ENCODE measurements at places on chromosomes 3 and 15. TPM values are rescaled to one million over a fixed set of nuclear protein-coding genes. Genes with fewer than 3 reads are reported as not detected.

The PLCB2 gene
- total RNA-seq: 1.7 TPM

The LMOD3 gene
- total RNA-seq: not detected

The TNFSF10 gene
- total RNA-seq: 6.1 TPM

The EFCC1 gene
- not detected for total RNA-seq

DNA sequence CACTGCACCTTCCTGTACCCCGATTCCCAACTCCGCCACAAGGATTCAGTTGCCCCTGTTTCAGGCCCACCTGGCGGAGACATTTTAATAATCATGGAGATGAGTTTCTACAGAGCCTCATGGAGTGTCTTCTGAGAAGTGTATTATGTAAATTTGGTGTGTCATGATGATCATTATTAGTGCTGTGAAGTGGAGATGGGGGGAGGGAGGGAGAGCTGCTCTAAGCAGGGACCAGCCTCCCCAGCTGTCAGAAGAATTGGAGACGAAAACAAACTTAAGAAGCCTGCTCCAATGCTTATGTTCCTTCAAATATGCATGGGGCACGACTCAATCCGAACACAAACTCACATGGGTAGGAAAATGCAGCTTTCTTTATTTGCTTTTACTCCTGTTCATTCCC, 127.8 kb downstream of the EPHB1 start:
- no peak overlapping the region for H3K4me3 ChIP-seq
- no peaks in the 10 kb centered on the region for H3K4me1 ChIP-seq
- no peak overlapping the region for H3K27ac ChIP-seq
- H3K36me3 ChIP-seq: no peaks in the 10 kb centered on the region

DNA sequence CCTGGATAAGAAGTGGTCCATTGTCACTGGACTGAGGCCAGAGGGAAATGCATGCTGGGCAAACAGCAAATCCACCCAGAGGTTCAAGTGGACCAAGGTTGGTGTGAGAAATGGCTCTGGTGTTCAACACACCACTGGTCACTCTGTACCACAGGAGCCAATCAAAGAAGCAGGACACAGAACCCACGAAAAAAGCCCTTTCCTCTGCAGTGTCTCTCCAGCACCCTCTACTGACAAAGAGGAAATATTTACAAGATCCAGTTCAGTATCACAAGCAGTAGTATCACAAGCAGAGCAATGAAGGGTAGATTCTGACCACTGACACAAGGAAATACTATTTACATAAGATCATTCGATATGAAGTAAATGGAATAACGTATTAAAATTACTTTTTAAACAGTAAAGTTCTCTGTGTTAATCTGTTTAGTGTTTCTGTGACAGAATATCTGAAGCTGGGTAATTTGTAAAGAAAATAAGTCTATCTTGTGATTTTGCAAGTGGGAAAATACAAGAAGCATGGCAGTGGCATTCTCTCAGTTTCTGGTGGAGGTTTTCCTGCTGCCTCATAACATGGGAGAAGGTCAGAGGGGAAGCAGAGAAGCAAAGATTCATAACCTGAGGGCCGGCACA, 390.7 kb downstream of the EFHB start:
- H3K4me3 ChIP-seq: no peak overlapping the region
- H3K36me3 ChIP-seq: no peaks in the 10 kb centered on the region
- no peaks in the 10 kb centered on the region for H3K4me1 ChIP-seq
- DNase-seq: no peak

DNA sequence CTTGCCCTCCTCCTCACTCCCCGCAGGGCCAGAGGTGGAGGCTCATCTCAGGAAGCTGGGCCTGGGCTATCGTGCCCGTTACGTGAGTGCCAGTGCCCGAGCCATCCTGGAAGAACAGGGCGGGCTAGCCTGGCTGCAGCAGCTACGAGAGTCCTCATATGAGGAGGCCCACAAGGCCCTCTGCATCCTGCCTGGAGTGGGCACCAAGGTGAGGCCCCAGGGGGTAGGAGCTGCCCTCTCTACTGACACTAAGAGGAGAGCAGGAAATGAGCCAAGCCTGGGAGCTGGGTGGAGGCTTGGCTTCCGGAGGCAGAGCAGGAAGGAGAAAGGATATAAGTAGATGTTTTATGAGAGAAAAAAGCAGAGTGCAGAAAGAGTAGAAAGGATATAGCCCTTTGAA, 4.9 kb downstream of the OGG1 start:
- no peak overlapping the region for H3K27ac ChIP-seq
- peaks cover 6% of the 10 kb centered on the region for H3K36me3 ChIP-seq
- H3K4me1 ChIP-seq: peaks cover 12% of the 10 kb centered on the region
- H3K27me3 ChIP-seq: no peaks in the 10 kb centered on the region

DNA sequence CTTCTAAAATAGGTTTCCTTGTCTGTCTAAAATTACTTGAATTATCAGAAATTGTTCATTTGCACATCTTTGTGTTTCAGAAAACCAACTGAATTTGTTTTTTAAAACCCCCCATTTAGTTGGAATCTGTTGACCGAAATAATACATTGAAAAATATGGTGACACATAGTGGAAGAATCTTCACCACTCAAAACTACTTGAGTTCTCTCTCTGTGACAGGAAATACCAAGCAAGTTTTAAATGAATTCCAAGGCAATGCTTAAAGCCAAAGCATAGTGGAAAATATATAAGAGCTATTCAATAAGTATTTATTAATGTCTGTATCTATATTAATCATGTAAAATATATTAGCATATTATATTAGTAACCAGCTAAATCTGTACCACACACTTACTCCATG, 224.9 kb upstream of the COL8A1 start:
- no peaks in the 10 kb centered on the region for H3K36me3 ChIP-seq
- DNase-seq: peak; percentile 73
- no peak overlapping the region for H3K4me3 ChIP-seq

DNA sequence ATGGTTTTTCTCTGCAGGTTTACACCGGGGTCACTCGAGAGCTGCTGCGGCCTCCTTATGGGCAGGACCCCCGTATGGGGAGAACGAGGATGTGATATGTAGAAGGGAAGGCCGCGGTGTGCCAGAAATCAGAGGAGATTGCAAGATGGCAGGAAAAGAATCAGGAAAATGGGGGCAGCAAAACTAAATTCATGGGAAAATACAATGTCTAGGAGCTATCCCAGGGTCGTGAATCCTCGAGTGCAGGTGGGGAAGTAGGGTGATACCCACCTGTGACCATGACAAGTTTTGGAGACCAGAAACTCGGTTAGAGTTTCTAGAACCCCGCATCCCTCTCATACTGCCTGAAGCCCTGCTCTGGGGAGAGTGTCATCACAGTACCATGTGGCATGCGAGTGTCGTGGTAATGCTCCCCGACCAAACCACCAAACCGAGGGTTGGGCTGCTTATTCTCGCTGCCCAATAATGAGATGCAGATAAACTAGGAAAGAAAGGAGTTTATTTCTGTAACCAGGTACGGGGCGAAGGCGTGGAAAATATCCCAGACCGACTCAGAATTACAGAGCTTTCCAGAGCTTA, 781 bp downstream of the TRNT1 start:
- H3K4me1 ChIP-seq: peaks cover 9% of the 10 kb centered on the region
- peak overlapping the region; percentile 94 for H3K27ac ChIP-seq
- H3K4me3 ChIP-seq: peak overlapping the region; percentile 85
- peaks cover 23% of the 10 kb centered on the region for H3K36me3 ChIP-seq
- DNase-seq: peak; percentile 14

DNA sequence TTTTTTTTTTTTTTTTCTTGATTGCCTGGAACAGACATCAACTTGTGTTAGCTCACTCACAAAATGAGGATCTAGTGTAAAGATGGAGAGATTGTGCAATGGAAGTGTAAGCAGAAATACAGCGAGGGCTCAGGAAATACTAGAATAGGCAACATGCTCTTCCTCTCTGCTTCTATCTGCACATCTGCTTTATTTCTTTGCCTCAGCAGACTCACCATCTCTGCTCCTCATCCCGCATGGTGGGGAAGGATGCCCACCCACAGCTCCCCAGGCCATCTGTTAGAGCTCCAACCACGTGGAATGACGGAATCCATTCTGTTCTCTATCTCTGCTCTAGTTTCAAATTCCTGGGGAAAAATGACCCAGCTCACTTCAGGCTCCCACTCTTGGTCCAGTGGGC, 128.0 kb upstream of the ADAMTS9 start:
- H3K4me3 ChIP-seq: no peak overlapping the region
- H3K27ac ChIP-seq: no peak overlapping the region
- no peak for DNase-seq
- no peaks in the 10 kb centered on the region for H3K27me3 ChIP-seq
- H3K4me1 ChIP-seq: no peaks in the 10 kb centered on the region
- H3K36me3 ChIP-seq: no peaks in the 10 kb centered on the region

DNA sequence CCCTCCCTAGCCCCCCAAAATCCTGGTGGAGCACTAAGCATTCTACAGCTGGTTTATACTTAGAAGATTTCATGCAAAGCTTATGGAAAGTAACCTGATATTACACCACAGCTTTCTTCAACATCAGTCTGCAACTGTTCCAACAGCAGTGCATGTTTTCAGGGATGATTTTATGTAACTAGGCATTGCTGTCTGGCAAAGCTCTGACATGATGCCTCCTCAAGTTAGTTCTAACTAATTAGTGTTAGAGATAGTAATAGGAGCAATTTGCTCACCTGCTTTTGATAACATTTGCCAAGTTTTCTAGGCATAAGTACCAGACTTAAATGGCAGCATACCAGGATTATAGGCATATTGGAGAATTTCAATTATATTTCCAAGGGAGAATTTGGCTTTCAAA, 330.3 kb upstream of the SGO1 start:
- H3K4me3 ChIP-seq: no peak overlapping the region
- H3K27ac ChIP-seq: no peak overlapping the region
- no peaks in the 10 kb centered on the region for H3K4me1 ChIP-seq
- no peaks in the 10 kb centered on the region for H3K36me3 ChIP-seq

Data from astrocyte (in vitro differentiated cells and primary cell).